CD4-positive, alpha-beta memory T cell (primary cell): ENCODE measurements at places on chromosomes 2 and 18. TPM values are rescaled to one million over a fixed set of nuclear protein-coding genes. Genes with fewer than 3 reads are reported as not detected.

The RAB17 gene
- total RNA-seq, result not detected

DNA sequence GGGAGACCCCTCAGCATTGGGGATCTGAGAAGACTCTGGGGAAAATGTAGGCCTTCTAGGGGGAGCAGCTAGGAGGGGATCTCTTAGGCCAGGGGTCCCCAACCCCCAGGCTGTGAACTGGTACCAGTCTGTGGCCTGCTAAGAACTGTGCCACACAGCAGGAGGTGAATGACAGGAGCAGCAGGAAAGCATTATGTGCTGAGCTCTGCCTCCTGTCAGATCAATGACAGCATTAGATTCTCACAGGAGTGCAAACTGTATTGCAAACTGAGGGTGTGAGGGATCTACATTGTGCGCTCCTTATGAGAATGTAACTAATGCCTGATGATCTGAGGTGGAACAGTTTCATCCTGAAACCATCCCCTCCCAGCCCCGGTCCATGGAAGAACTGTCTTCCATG lies 127.3 kb downstream of the SCG2 start:
- no peak for DNase-seq

DNA sequence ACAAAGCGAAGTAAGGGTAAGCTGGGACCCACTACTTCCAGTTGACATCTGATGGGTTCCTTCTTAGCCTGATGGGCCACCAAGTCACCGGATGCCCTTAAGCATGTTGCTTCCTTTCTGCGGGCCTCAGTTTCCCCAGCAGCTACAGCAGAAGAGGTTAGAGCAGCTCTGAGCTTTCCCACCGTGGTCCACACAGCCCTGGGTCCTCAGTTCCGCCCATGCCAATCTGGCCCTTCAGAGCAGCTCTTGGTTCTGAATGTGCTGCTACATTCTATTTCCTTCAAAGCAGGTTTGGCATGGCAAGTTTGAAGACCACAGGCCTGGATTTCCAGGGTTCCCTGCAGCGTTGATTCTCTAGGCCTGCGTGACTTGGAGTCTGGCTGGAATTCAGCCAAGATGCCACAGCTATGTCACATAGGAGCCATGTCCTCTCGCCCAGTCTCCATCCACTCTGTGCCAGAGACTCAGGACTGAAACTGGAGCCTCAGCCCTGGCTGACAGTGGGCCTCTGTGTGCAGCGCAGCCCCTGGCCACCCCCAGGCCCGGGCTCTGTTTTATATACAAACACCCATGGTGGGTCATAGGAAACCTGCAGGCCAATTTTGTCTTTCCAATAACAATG lies 79.6 kb downstream of the TFCP2L1 start:
- no peak for DNase-seq

- no peak for DNase-seq
These were observed 263.6 kb downstream of the GBX2 start for GRCh38 chr2:235904585-235904931.

The SNORC gene
- total RNA-seq, result 1.4 TPM

The SH3BP4 gene
- not detected for total RNA-seq

DNA sequence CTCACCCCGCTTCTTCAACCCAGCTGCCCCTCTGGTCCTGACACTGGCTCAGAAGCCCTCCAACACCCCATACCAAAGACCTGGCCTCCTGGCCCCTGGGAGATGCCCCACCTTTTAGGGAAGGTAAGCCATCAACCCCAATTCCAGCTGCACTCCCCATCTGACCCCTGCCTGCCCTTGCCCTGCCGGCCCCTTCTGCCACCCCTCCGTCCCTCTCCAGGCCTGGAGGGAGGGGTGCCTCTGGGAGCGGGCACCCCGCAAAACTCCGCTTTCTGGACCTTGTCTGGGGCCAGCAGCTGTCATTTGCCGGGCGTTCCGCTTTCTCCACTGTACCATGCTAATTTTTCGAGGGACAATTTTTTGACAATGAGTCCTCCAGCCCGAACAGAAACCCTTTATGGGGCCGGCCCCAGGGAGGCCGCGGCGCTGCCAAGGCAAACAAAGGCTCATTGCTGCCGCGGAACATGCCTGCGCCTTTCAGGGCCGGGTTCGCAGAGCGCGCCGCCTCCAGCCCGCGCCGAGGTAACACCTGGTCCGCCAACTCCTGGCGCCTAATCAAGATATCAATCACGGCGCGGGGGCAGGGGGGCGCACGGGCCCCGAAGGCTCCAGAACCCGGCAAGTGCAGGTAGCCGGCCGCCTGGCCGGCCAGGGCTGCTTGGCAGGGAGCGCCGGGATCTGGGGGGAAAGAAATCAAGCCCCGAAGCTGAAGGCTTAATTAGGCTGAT lies 96.0 kb downstream of the INHBB start:
- no peak for DNase-seq

DNA sequence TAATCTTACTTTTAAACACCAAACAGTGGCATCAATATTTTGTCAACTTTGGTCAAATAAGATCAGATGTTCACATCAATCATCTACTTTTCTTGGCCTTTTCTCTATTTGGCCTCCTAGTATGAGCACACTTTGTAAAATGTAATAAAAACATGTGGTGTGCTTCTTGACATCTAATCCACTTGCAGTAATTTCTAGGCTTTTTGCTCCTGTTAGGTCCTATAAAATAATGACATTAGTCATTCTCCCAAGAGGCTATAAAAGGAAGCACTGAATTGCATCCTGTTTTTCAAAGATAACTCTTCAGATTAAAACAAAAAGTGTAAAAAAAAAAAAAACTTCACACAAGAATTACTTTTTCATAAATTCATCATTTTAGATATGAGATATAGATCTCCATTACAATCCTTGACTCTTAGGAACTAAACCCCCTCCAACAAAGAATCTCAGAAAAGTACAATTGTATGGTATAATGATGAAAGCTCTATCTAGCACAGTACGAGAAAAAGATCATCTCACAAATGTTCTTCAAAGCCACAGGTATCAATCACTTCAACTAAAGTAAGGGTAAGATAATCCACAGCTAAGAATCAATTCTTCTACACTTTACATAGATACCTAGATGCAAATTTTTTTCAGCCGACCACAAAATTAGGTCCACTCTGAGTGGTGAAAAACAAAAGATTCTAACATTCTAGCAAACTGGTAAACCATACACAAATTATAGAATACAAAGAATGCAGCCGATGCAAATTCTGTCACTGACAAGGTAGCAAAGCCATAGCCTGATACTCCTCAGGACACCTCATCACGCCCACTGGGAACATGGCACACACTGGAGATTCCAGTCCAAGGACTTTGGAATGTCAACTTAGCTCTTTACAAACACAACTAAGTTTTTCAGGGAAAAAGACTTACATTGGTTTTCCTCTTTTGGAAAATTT lies 2.7 kb downstream of the BCL2 start:
- no peak for DNase-seq

GRCh38 chr2:47401789-47402554 lies 984 bp upstream of the MSH2 start:
- no peak for DNase-seq

The TLX2 gene
- 0.53 TPM for total RNA-seq

DNA sequence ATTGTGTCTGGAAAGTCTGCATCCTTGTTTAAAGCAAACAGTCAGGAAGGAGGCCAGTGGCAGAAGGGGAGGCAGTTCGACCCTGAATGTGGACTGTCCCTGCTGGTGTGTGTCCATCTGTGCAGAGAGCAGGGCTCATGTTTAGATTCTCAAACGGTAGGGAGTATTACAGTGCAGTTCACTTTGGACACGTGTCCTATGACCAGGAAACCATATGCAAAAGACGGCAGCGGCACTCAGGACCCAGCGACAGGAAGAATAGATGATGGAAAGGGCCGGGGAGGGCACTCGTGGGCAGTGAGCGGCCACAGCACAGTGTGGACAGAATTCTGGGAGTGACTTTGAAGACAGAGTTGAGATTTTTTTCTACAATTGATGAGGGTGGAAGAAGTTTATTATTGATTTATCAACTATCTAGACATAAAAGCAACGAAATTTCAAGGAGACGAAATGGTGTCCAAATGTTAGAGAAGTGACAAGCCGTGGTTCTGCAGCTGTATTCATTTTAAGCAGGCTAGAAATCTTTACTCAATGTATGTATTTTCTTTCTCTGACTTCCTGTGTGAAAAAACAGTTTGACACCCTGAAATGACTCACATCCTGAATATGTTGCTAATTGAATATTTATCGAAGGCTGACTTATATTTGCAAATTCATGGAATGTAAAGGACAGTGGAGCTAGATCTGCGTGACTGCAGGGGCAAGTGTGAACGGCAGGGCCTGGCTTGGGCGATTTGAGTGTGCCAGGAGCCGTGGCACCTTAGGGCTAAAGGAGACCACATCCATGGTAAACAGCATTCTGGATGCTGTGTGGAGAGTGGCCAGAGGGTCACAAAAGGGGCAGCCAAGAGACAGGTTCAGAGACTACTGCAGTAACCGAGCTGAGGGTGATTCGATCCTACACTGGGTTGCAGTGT lies 214.2 kb downstream of the PTGR3 start:
- peak; percentile 26 for DNase-seq

The DOK1 gene
- total RNA-seq, result 34.8 TPM

DNA sequence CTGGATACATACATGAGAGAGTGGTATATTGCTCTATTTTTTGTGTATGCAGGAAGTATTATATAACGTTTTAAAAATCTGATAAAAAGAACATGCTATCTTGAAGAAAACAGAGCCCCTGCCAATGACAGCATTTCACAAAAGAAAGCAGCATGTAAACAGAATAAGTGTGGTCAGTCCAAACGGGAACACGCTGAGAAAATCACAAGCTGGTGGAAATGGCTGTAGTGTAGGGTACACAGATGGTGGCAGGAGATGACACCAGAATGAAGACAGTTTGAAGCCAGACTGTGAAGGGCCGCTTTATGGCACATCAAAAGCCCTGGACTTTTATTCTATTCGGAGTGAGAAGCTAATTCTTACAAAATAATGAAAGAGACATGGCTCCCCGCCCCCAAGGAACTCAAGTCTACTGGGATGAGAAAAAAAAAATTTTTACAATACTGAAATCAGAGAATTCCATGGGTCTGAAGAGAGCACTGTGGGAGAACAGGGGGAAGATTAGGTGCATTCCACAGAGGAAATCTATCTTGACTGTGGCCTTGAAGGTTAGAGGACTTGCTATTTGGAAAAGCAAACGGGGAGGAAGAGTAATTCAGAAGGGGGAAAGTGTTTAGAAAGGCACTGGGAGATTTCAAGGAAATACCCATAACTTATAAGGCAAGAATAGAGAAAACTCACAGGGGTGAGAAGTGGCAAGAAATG lies 217.7 kb upstream of the SMAD7 start:
- no peak for DNase-seq

DNA sequence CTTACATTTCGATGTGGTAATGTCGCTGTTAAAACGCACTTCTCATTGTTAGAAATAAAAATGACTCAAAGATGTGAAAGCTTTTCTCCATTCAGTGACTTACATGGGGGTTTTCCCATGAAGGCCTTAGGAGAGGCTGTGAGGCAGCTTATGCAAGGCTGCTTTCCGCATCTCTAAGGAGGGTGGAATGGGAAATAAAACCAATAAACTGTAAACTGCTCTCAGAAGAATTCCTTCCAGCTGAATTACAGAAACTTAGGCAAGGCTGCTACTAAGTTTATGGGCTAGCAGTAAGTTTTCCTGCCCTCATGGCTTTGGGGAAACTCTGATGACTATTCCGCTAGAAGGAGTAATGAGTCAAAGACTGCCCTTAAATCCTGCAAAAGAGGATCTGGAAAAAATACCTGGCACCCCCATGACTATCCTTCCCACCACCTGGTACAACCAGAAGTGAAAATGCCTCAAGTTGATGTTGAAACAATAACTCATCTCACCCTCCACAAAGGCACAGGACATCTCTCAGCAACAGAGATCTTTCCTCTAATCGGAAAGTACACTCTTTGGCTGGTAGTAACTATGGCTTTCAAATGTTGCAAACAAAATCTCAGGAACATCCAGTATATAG lies 97.7 kb upstream of the SMAD7 start:
- no peak for DNase-seq

The ANKRD29 gene
- not detected for total RNA-seq

GRCh38 chr2:43207553-43208300 lies 18.7 kb downstream of the ZFP36L2 start:
- no peak for DNase-seq

DNA sequence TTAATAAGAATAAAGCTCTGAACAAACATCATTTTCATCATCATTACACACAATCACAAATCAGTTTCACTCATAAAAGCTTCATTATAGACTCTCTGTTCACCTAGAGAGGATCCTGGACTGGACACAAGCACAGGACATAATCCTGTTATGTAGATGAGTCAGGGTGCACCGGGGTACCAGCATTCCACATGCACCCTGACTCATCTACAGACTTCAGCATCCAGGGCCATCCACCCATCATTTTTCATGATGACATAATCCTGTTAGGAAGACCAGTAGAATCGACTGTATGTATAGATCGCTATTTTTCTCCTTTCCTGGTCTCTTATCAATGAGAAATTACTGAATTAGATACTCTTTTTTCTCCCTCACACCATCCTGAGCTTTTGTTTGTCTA lies 73.7 kb upstream of the PIK3C3 start:
- no peak for DNase-seq
